ENCODE measurements at places on chromosomes 5 and 9.

- DNase-seq: no peak
Observed at GRCh38 chr9:974996-975739, 1.3 kb upstream of the DMRT3 start.

DNA sequence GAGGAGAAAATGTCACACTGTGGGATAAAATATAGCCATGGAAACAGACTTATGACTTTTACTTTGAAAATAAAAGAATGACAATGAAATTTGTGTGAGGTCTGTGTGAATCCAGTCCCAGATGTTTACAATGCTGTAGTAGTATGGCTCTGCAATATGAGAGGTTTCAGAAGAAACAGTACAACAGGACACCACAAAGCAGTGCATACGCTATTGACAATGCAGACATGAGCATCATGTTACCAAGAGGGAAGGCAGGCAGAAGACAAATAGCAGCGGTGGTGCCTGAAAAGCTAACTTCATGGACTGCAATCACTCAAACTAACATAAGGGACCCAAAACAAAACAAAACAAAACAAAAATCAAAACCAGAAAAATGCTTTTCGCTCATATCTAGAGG is 1.8 kb downstream of the FGF10 start:
- DNase-seq: no peak

DNA sequence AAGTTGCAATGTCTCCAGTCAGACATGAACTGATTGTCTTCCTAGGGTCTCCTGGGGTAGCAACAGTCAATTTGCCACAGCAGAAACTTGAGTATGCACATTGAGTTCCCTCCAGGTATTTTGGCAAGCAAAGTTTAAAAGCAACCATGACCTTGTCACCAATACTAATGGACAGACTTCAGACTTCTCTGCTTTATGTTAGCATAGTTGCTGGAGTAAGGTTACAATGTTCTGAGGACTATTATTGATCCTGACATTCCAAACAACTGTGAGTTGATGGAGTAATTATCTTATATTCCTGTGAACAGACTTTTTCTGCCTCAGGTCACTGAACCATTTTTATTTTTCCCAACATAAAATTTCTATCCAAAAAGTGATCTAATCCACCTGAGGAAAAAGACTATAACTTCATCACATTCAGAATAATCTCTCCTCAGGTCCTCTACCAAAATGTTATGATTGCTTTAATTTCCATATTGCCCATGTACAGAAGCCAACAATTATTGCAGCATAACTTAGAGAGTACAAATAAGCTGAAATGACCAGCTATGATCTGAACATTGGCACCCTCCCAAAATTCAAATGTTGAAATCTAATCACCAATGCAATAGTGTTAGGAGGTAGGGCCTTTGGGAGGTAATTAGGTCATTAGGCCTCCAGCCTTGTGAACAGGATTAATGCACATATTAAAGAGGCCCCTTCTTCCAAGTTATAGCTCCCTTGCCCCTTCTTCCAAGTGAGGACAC is 228.3 kb downstream of the PDE4D start:
- DNase-seq: no peak

DNA sequence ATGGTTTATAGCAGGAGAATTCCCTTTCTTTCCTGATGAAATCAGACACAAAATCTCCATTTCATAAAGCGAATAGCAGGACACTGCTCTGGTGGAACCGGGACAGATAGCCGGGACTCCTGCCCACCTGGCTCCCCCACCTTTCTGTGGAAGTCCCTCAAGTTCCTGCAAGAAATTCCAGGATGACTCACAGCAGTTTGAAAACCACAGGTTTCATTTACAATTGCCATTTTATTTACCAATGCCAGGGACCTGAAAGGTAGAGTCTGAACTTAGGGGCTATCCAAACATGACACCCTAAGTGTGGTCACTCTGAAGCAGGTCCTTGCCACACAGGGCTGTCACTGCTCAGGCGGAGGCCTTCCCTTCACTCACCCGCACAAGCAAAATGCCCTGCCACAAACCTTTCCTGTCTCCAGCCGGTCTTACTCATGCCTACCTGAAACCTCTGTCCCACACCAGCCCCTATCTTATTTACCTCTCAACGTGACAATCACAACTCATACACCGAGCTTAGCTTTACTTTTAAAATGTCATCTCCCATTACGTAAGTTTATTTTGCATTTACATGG is 63.3 kb upstream of the TAF1L start:
- no peak for DNase-seq

- DNase-seq: no peak
Observed at GRCh38 chr5:100794844-100795243, 108.2 kb downstream of the ST8SIA4 start.

- no peak for DNase-seq
Observed at GRCh38 chr5:148333262-148333849, 2.0 kb upstream of the SPINK9 start.

GRCh38 chr5:56148453-56148971 is 84.6 kb downstream of the ANKRD55 start:
- peak; percentile 62 for DNase-seq

DNA sequence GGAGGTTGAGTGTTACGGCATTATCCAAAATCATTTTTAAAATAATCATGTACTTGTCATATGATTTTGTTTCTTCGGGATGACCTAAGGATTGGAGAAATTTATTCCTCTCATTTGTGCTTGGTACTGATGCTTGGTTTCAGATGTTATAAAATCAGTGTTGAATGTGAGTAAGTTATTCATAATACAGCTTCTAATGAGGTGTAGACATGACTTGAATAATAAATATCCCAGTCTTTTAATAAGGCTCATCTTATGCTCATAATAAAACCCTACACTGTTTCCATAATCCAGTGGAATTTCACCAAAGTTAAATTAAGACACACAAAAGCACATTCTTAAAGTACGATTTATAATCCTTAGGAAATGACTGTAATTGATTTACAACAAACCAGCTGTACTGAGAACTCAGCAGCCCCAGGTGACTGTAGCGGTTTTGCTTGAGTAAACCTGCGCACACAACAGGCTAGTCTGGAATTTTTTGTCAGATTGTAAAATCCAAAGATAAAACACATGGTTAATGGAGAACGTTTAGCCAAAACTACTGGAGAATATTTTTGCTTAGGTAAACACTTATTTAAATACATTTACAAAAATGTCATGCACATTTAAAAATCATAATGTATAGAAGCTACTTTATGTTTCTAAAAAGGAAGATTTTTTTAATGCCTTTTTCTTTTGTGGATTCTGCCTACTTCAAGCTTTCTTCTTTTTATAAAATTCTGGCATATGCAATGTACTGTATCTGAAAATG is 609.8 kb upstream of the GRAMD2B start:
- no peak for DNase-seq

GRCh38 chr5:135264451-135265440 is 134.3 kb downstream of the MACROH2A1 start:
- no peak for DNase-seq

DNA sequence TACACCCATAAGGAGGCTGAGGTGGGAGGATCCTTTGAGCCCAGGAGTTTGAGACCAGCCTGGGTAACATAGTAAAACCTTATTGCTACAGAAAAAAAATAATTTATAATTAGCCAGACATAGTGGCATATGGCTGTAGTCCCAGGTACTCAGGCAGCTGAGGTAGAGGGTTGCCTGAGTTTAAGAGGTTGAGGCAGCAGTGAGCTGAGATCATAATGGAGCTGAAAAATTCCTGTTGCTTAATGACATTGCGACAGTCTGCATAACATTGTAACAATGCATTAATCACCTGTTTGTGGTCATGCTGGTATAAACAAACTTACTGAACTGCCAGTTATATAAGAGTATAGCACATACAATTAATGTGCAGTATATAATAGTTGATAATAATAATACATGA is 214.2 kb downstream of the TRIM32 start:
- DNase-seq: no peak

GRCh38 chr5:108148715-108149139 is 233.2 kb downstream of the FBXL17 start:
- no peak for DNase-seq

DNA sequence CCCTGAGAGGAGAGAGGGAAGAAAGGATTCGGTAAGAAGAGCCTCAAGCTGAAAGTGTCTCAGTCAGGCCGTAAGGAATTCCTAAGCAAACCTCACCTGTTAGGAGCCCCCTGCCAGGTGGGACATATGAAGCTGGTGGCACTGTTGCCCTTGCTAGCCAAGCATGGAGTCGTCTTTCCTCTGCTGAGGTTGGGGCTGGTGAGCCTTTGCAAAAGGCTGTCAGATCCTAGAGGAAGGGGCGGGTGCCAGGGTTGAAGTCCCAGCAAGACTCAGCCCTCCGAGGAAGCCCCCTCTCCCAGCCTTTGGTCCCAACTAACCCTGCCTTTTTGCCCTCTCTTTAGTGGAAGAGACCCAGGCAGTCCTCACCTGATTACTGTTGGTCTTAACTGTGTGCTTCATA is 5.5 kb upstream of the SMIM32 start:
- no peak for DNase-seq

DNA sequence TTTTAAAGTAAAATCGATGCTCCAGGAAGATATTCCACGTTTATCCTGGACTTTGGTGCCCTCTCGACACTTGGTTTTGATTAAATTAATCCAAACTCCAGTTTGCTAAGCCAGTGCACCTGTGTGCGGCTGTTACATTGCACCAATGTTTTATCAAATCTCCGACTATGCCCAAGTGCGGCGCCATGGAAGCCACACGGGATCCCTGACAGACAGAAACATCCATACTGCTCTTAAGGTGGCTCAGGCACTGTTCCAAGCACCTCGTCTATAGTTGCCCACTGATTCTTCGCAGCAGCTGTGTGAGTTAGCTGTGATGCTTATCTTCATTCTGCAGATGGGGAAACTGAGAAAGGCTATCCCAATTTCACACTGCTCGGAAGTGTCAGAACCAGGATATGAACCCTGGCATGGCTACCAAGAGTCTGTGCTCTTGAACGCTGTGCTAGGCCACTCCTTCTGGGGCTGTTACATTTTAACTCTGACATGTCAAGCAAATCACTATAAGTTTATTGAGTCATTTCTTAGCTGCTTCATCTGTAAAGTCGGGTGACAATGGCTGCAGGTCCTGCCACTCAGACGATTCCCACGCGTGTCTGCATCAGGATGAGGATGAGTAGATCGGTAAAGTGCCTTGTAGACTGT is 113.0 kb downstream of the ADAMTS2 start:
- DNase-seq: no peak

GRCh38 chr5:178440181-178440580 is 150.0 kb downstream of the COL23A1 start:
- DNase-seq: no peak

GRCh38 chr9:133121198-133121914 is at the start of gene RALGDS:
RALGDS (minus strand) TSS chr9:133121240; CDS start chr9:133121154, 86 bp downstream.
- peak; percentile 91 for DNase-seq

GRCh38 chr5:147479444-147479843 is 30.4 kb downstream of the DPYSL3 start:
- no peak for DNase-seq

DNA sequence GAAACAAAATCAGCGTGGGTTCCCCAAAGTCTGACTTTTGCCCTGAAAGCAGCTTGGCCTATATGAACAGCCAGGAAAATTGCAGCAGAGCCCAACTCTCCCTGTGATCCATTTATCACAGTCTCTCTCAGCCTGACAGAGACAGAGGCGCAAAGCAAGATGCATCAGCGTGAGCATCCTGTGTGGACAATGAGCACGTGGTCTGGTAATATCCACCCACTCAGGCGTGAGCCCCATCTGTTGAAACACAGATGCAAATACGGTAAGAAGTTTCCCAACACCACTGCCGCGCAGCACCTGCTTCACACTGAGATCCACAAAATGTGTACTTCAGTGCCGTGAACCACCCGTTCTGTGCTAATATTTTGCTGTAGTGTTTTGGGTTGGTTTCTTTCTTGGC is 114.6 kb downstream of the MRPL36 start:
- no peak for DNase-seq

DNA sequence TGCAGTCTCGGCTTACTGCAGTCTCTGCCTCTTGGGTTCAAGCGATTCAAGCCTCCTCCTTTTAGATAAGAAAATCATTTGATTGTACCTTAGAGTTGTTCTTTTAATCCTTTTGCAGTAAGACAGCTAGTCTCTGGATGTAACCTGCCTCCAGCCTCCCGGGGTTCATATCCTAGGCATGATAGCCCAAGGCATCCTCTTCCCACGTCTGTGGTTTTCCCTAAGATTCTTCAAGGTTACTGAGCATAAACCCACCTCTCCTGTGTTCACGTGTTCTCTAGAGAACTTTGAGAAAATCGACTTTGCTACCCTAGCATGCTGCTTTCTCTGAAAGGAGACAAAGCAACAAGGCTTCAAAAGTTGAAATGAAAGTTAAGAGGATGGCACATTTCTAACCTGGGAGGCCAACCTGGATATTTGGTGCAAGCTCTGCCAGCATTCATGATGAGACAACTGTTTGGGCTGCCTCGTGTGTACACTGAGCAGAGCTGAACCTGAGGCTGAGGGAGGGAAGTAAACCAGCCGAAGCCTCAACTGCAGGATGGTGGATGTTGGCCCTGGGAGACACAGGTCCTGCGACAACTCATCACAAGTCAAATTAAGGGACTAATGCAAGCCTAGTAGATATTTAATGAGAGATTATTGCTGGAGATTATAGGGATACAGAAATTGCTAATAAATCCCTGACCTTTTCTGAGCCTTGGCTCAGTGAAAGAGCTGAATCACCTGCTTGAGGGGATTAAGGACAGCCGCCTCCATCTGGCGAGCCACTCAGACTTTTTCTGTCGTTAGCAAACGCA is 261.8 kb downstream of the ARHGAP26 start:
- DNase-seq: no peak

- DNase-seq: no peak
Observed at GRCh38 chr5:28216939-28217360, 1178.6 kb upstream of the CDH9 start.

GRCh38 chr9:91376239-91376638 is 14.5 kb upstream of the AUH start:
- DNase-seq: no peak

DNA sequence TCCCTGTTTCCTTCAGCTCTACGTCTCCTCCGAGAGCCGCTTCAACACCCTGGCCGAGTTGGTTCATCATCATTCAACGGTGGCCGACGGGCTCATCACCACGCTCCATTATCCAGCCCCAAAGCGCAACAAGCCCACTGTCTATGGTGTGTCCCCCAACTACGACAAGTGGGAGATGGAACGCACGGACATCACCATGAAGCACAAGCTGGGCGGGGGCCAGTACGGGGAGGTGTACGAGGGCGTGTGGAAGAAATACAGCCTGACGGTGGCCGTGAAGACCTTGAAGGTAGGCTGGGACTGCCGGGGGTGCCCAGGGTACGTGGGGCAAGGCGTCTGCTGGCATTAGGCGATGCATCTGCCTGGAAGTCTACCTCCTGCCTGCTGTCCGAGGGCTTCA is 27.7 kb downstream of the ABL1 start:
- no peak for DNase-seq

GRCh38 chr5:35788724-35789123 is 68.0 kb upstream of the IL7R start:
- no peak for DNase-seq

- DNase-seq: no peak
Observed at GRCh38 chr9:4292781-4293180, 7.1 kb downstream of the GLIS3 start.

Data from activated CD4-positive, alpha-beta T cell treated with anti-CD3 and anti-CD28 coated beads, Interleukin-2, amount 50 U/mL, for 48 hours (primary cell).